Right atrium auricular region (tissue), 2 donors: ENCODE measurements at places on chromosomes 1 and 21.
A peak's percentile ranks its signal among the peaks of the same experiment; 100 is the strongest.

DNA sequence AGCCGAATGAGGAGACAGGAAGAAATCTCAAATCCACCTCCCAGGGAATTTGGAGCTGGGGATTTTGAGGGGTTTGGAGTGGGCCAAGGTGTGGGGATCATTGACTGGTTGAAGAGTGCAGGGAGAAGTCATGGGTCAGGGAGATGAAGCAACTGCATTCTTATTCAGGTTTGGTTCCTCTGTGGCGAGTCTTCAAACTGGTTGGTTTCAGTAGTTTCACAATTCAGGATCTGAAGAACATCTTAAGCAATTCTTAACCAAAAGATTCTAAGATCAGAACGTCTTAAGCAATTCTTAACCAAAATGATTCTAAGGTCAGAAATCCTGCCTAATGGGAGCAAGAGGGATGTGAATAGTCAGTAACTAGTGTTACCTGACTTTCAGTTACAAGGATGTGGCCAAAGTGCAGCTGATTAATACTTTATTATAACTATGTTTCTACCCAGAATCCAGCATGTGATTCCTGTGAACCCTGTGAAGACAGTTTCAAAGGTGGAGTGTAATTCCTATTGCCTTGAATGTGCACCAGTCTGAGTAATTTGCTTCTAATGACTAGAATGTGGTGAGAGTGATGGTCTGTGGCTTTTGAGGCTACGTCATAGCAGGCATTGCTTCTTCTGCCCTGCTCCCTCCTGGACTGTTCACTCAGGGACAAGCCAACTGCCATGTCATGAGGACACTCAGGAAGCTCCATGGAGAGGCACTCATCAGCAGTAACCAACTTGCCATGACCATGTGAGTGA is 61.2 kb downstream of the OLFML3 start:
- DNase-seq = no peak

DNA sequence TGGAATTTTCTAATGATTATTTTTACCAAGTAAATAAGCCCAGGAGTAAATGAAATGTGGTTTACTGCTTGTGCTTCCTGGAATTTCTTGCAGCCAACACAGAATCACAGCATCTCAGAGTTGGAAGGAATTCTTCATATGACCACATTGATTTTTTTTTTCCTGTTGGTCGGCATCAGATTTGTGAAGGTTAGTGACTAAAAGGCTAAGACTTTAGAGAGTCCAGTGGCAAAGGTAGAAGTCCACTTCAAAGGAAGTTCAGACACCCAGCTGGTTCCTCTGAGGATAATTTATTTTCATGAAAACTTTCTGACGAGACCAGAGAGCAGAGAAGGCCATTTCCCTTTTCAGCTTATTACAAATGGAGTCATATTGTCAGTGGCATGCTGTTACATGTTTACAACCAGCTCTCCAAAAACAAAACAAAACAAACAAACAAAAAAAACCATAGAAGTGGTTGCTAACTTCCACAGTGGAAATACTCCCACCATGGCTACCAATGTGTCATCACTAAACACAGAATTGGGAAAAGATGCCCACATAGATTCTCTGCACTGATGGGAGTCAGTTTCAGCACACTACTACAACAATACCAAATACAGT is 77.2 kb upstream of the CDC42BPA start:
- DNase-seq = no peak

DNA sequence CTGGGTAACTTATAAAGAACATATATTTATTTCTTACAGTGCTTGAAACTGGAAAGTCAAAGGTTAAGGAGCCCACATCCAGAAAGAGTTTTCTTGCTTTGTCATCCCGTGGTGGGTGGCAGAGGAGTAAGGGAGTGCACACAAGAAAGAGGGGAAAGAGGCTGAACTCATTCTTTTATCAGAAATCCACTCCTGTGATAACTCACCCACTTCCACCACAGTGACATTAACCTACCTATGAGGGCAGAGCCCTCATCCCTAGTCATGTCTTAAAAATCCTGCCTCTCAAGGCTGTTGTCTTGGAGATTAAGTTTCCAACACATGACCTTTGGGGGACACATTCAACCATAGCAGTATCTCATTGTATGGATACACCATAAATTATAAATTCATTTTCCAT is 32.5 kb upstream of the RGS4 start:
- DNase-seq = no peak

GRCh38 chr21:33817138-33817537 is 98.5 kb downstream of the ATP5PO start:
- no peak for DNase-seq

- DNase-seq = no peak
Measured at GRCh38 chr1:81149649-81150325, 650.9 kb upstream of the ADGRL2 start.

DNA sequence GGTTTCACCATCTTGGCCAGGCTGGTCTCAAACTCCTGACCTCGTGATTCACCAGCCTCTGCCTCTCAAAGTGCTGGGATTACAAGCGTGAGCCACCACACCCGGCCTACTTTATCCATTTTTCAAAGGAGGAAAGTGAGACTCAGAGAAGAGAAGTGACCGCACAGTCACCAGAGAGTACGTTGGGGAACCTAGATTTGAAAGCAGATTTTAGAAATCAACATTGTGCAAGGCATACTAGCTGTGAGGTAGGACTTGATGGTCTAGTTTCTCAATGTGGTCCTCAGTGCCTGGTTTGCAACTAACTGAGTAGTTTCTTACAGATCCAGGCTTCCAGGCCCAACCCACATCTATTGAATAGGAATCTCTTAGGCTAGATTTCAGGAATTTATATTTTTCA is 1.7 kb upstream of the PRCC start:
- no peak for DNase-seq

DNA sequence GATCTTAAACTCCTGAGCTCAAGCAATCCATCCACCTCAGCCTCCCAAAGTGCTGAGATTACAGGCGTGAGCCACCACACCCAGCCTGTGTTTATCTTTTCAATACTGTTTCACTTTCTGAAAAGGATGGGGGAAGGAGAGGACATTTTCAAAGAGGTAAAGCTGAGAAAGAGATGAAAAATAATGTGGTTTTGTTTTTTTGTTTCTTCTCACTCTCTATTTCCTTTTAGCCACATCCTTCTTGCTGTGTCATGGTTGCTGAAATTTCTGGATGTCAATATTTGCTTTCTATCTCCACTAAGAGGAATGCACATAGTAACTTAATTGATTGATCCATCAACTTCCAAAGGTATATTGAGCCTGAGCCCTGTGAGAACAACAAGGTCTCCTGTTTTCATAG is 6.4 kb upstream of the C1orf21 start:
- no peak for DNase-seq

GRCh38 chr1:180594723-180595122 is 36.0 kb downstream of the OVAAL start:
- no peak for DNase-seq

DNA sequence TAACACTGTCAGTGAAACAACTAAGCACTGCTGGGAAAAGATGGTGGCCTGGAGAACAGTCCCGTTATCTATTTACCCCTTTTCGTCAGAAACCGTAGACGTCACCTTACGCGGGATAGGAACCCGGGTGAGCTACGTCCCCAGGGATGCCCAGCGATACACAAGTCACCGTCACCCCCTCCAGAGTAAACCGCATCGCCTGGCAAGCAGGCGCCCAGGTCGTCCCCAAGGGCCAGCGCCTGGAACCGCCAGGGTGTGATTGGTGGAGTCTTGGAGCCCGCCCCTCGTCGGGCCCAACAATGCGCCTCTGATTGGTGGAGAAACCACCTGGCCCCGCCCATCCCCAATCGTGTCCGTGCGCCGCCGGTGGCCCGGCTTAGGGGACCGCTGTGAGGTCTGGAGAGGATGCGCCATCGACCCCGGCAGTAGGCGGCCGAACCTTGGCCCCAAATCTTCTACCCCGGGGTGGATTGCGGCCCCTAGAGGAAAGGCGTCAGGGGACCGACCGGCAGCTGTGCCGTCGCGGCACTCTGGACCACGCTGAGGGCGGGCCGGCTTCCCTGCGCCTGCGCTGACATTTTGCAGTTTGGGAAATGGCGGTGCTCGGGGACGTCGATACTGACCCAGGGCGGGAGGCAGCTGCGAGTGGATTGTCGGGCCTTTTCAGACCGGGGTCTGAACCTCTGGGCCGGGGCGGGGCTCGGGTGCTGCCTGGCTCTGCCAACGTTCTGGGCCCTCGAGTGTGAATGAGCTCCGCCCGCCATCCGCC is 34.4 kb downstream of the SLC2A1 start:
- DNase-seq = peak; percentile 96

DNA sequence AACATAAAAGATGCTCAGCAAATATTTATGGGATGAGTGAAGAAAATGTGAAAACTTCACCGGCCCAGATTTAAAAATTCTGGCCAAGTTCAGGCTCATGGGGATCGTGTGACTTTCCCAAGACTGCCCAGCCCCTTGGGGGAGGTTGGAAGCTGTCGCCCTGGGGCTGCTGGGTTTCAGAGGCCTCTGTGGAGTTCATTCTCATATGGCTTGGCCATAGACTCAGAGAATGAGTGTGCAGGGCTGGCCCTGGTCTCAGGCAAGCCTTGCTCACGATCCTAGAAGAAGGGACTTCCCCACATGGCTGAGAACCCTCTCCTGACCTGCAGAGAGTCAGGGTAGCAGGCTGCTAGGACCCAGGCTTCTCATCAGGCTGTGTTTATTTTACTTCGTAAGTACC is 24.6 kb downstream of the PADI2 start:
- no peak for DNase-seq

DNA sequence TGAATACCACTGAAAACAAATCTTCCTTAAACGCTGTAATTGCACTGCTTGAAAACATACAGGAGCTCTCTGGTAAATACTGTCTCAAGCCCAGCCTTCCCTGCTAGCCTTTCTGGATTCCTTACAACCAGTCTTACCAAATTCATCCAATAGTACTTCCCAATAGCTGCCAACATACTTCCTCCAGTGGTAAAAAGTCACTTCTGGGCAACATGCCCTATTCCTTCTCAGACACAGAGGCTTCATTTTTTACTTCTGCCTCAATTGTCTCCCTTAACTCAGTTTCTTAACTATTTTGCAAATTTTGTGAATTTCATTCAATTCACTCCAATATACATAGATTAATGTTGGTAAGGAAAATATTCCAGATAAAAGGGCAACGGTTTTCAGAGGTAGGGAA is 166.3 kb downstream of the TBX15 start:
- DNase-seq = no peak

- DNase-seq = no peak
Measured at GRCh38 chr1:32091591-32091990, 16.3 kb upstream of the KPNA6 start.
